Hematopoietic multipotent progenitor cell treated with erythropoietin and hydrocortisone succinate and interleukin-3 and kit ligand, for 17 days (in vitro differentiated cells): ENCODE measurements at places on chromosomes 2 and 18.

DNA sequence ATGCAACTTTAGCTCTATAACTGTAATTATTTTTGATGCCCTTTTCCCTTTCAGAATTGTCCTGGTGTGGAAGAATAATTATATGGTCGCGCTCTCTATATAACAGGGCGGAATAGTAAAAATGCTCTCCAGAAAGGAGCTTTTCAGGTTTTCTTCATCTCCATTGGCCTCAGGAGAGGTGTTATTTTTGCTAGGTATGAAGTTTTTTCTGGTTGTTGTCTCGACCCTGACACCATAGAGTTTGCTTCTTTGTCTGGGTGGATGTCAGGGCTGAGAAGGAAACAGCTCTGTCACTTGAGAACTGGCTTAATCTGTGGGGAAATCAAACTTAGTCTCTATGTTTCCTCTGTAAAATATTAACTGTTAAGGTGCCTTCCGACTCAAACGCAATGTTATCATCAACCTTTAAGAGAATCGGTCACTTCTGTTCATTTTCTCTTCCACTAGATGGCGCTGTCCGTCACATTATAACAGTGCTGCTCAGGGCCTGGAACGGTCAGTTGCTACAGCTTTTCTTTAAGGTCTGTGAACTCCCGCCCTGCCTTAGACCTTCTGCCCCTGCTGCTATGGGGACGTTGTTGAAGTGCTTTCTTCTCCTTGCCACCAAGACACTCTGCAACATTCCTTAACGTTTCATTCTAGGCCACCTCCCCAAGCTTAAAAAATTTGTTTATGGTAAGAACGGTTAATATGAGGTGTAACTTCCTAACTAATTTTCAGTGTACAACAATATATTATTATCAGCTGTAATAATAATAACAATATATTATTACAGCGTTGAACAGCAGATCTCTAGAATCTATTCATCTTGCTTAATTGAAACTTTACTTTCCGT is 23.8 kb upstream of the SERPINB12 start:
- peak; percentile 72 for DNase-seq

GRCh38 chr2:168819829-168820489 is 17.5 kb downstream of the NOSTRIN start:
- no peak for DNase-seq

DNA sequence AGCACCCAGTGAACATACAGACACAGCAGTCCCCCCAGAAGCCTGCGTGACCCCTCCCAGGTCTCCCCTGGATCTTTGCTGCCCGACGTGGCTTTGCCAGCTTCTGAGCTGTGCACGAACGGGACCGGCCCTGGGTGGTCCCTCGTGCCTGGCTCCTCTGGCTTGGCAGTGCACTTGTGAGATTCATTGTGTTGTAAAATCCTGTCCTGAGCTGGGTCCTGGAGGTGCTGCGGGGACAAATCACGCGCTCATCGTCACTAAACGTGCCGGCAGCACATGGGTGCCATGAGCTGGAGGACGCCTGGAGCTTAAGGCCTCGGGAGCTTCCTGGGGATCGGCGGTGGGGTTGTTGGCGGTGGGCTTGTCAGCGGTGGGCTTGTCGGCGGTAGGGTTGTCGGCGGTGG is 104.9 kb downstream of the FAM210A start:
- no peak for DNase-seq

- DNase-seq: no peak
Observed at GRCh38 chr2:45173513-45173912, 164.3 kb upstream of the SIX2 start.

GRCh38 chr2:178219247-178219646 is 24.9 kb downstream of the OSBPL6 start:
- no peak for DNase-seq

DNA sequence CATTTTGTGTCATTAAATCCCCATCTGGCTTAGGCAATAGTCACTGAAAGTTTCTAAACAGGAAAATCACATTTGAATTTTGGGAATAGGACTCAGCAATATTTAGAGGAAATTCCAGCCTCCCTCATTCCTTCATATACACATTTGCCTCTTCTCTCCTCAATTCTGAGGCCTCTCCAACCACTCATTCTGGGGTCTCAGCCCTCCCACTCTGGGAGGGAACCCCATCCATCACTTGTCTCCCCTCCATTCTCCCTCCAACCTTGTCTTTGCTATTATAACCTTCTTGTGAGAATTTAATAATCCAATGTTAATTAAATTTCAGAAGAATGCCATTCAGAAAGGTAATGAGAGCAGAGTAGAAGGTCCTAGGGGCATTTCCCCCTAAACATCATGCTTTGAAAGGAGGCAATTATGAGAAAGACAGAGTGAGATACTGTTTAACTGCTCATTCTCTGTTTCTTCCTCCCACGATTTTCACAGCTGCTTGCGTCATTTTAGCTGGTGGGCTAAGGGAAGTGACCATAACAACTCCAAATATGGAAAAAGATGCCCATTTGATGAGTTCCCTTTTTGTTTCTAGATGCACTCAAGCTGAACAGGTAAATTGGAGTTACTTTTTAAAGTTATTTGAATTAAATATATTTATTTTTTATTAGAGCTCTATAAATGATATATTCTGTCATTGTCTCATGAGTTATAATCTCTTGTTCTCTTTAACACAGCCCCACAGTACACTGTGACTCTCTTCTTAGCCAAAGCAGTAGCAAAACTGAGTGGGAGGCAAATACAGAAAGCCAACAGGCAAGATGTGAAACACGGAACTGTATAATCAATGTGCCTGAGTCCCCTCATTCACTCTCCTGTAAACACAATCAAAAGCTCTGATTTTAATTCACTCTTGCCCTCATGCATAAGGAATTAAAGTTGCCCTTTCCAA is 135.1 kb downstream of the DLGAP1 start:
- no peak for DNase-seq

- no peak for DNase-seq
Observed at GRCh38 chr2:177235855-177236437, 23.4 kb downstream of the HNRNPA3 start.

DNA sequence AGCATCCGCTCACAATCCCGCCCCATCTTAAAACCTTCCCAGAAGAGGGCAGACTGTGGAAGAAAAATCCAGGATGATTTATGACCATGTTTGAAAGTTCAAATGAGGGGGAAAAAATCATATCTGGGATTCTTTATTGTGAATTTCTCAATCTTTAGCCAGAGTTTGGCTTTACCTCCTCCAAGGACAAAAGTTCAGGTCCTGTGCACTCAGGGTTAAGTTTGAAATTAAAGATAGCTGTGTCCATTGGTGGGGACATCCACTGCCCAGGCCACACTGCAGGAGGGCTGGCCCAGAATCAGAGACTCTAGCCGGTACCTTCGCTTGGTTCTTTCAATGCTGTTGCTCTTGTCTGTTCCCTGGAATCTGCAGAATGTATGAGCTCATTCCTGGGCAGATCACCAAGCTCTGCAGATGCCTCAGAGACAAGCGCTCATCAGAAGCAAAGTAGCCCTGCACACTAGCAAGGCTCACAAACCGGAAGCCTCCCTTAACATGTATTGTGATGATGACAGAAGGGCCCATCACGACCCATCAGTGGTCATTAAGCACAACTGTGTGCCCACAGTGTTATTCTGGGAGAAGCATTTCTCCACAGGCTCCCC is 375.3 kb upstream of the KLHL29 start:
- no peak for DNase-seq

DNA sequence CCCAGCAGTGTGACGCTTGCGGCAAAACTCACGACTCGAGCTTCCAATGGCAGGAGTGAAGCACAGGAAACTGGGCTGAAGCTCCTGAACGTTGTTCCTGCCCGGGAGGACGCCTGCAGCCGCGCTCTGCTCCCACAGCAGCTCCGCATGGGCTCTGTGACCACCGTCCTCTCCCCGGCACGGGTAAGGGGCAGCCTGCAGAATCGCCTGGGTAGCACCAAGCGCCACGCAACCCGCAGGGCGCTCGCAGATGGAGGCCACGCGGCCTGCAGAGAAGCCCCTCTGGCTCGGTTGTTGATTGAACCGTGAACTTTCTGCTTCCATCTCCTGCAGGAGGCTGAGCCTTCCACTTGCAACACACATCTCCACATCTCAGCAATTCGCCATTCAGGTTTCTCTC is 63.3 kb upstream of the ZNF236 start:
- DNase-seq: no peak

DNA sequence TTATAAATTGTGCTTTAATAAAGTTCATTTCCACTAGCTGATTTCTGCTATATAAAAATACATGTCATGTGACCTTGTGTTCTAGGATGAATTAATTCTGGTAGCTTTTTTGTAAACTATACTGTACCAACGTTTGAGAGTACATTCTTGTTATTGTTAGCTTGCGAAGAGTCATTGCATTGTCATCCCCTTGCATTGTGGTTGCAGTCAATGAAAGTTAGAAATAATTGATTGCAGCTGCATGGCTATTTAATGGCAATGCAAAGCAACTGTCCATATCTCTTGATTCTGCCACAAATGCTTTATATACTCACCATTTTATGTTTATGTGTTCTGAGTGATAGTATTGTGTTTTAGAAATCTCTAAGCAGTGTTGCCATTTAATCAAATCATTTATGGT is 91.6 kb downstream of the ZNF407 start:
- no peak for DNase-seq

DNA sequence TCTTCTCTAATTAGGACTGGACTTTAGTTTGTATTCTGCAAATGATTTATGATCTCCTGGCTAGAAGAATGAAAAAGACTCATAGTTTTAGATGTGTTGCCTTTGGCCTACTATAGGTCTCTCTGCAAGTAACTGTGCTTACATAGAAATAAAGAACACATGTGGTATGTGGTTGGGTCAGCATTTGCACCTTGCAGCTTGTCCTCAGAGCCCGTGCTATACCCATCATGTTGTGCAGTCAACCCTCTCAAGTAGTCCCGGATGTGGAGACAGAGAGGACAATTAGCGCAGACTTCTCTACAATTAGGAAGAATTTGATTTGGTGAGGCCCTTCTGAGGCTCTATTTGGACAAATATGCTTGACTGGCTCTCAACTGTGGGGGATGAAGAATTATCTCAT is 203.7 kb upstream of the ITGA4 start:
- no peak for DNase-seq

GRCh38 chr2:68463287-68463877 is 3.7 kb downstream of the FBXO48 start:
- peak; percentile 87 for DNase-seq

DNA sequence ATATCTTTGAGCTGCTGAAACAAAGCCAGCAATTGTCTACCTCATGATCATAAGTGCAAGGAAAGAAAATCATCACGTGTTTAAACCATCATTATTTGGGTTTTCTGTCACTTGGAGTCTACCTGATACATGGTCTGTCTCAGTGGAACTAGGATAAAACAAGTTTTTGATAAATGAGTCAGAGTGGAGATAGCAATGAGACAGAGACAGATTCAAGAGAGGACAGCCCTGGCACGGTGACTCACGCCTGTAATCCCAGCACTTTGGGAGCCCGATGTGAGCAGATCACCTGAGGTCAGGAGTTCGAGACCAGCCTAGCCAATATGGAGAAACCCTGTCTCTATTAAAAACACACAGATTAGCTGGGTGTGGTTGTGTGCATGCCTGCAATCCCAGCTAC is 93.8 kb downstream of the PMAIP1 start:
- DNase-seq: no peak

DNA sequence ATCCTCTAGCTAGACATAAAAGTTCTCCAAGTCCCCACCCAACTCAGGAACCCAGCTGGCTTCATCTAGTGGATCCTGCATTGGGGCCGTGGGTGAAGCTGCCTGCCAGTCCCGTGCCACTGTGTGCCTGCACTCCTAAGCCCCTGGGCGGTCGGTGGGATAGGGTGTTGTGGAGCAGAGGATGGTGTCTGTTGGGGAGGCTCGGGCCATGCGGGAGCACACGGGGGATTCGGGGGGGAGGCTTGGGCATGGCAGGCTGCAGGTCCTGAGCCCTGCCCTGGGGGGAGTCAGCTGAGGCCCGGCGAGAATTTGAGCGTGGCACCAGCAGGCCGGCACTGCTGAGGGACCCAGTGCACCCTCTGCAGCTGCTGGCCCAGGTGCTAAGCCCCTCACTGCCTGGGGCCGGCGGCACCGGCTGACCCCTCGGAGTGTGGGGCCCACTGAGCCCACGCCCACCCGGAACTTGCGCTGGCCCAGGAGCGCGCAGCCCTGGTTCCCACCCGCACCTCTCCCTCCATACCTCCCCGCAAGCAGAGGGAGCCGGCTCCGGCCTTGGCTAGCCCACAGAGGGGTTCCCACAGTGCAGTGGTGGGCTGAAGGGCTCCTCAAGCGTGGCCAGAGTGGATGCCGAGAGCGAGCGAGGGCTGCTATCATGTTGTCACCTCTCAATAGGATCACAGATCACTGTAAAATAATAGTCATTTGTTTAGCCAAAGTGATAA is 86.4 kb downstream of the ARL6IP6 start:
- no peak for DNase-seq

DNA sequence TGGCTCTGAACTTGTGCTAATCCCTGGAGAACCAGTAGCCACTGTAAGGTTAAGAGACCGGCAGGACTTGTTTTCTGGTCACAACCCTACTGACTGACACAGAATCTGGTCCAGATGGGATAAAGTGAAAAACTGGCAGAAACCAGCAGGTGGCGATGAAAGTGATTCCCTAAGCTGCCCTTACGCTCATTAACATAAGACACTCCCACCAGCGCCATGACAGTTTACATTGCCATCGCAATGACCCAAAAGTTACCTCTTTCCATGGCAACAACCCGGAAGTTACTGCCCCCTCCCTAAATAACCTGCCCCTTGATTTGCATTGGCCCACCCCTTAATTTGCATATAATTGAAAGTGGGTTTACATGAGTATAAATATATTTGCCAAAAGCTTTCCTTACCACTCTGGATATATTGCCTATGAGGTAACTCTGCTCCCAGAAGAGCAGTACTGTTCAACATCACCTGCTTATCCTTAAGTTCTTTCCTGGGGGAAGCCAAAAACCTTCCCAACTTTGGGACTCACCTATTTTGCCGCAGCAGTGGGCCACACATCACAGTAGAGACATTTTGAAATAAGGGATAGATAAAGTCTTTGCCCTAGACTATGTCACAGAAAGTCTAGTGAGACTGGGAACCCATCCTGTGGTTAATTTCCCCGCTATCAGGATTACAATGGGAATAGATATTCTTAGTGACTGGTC is 35.8 kb upstream of the AFF3 start:
- peak; percentile 9 for DNase-seq

DNA sequence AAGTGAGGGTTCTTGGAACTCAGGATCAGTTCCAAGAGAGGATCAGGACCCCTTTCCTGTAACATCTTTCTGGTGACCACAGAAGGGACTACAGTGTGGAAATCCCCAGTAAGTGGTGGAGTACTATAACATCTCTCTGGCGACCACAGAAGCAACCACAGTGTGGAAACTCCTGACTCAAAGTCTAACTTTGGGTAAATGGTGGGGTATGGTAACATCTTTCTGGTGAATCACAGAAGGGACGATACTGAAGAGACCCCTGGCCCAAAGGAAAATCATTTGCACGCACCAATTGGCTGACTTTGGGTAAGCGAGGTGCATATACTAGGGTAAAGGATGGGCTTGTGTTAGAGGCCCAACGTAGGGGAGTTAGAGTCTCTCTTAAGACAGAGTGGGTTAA is 56.3 kb upstream of the GULP1 start:
- DNase-seq: no peak
